ENCODE measurements at places on chromosomes 16 and 17.

GRCh38 chr16:48608452-48608851 lies 1.5 kb downstream of the N4BP1 start:
- DNase-seq, result no peak

DNA sequence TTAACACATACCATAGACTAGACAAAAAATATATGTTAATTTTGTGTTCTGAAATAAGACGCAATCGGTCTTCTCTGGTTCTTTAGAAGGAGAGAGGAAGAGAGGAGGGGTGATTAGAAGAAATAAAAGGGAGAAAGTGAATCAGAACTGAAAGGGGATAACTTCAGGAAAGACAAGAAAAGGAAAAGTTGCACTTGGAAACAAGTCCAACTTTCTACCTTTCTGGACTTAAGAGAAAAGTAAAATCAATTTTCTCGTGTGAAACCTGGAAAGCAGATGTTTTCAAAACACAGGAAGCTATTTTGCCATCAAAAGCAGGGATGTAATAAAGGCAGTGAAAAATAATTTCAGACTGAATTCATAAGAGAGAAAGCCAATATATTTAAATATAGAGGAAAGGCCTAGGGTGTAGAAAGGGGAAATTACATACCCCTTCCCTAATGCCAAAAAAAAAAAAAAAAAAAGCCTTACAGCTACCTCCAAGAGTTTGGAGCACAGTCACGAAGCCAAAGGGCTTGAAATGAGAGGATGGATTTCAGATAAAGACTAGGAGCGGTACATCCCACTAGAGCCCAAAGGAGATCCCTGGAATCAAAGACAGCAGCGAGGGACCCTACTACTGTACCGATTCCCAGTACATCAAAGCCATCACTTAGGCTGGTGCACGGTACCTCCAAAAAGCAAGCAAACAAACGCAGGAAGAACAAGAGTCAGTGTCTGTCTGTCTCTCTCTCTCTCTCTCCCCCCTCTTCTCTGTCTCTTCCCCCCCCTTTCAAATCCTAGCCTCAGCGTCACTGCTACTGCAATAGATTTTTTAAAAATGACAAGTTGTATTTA lies 12.1 kb upstream of the ZFHX3 start:
- DNase-seq, result no peak

- no peak for DNase-seq
Measured at GRCh38 chr17:7307686-7308624, 527 bp downstream of the EIF5A start.

GRCh38 chr17:79907217-79907715 lies 68.0 kb upstream of the CBX4 start:
- DNase-seq, result no peak

DNA sequence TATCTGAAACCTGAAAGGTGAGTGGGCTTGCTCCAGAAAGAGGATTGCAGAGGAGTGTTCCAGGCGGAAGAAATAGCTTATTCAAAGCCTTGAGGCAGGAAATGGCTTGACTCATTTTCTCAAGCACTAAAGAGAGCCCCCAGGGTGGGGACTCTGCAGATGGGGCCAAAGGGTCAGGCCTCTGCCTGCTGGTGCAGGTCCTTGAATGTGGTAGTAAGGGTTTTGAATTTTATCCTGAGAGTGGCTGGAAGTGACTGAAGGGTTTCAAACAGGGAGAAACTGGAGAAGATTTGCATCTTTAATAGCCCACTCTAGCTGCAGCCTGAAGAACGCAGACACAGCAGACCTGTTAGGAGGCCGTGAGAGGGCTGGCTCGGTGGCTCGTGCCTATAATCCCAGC lies 144.4 kb downstream of the CCT6B start:
- DNase-seq, result no peak

GRCh38 chr16:23149267-23149992 lies at the start of gene USP31:
Gene USP31 (minus strand): TSS chr16:23149452. CDS start chr16:23149270, 182 bp downstream.
- DNase-seq, result peak; percentile 74

GRCh38 chr17:64358261-64358788 lies 32.3 kb downstream of the PECAM1 start:
- DNase-seq, result no peak

DNA sequence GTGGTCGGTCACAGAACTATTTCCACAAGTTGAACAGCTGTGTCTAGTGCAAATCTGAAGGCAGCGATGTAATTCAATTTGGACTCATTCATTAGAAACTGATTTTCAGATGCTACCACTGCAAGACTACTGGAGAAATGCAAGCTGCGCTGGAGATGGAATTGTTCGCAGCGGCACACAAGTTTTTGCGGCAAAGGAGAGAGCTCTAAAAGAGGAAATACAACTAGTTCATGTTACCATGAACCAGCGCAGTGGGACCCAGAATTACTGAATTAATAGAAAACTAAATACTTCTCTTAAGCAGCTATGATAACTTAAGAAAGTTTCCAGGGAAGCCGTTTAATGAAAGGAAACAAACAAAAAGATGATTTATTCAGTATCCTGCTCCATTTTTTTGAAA lies 1.9 kb downstream of the CREBBP start:
- no peak for DNase-seq

DNA sequence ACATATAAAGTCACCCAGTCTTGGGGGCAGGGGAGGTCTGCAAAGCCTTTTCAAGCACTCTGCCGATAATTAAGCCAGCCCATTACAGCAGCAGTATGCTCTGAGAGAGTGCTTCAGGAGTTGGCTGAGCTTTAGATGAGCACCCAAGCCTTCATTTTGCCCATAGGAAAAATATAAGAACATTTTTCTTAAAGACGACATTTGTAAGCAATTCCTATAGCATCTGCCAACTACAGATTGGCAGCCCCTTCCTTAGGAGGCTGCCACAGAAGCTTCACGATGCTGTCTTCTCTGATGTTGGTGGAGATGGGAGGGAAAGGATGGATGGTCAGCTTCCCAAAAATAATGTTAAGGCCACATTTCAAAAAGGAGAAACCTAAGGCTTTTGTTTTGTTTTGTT lies 367.5 kb downstream of the XYLT1 start:
- DNase-seq, result no peak

- no peak for DNase-seq
Measured at GRCh38 chr16:17345043-17345442, 125.7 kb downstream of the XYLT1 start.

DNA sequence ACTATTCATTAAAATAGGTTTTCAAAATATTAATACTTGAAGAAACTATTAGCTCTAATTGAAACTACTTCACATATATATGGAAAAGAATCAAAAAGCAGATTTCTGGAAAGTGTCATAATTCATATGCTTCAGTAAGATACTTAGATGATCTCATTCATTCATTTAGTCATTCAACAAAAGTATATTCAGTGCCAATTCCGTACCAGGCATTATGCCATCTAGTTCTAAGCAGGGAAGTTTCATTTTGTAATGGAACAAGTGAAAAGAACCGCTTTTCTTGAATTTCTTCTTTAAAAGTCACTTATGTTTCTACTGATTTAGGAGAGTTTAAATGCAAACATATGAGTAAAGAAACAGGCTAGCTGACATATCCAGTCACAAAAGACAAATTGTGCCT lies 118.3 kb upstream of the FAM20A start:
- no peak for DNase-seq

- no peak for DNase-seq
Measured at GRCh38 chr17:79047923-79048825, 24.2 kb downstream of the C1QTNF1 start.

DNA sequence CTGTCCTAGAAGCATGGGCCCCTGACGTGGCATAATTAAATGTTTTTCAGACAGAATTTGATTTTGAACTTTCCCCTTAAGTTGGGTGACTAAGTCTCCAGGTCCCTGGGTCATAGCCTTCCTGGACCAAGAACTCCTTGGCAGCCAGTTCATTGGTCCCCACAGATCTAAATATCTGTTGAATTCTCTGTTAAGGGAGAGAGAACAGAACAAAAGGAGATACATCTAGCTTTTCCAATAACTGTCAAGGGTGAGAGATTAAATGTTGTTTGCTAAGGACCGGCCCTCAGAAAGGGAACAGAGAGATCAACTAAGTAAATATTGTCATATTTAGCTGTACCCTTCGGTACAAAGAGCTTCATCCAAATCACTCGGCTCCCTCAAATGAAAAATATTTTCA lies 78.2 kb upstream of the NOL11 start:
- no peak for DNase-seq

GRCh38 chr17:69188064-69188463 lies 40.6 kb downstream of the ABCA10 start:
- DNase-seq, result no peak

DNA sequence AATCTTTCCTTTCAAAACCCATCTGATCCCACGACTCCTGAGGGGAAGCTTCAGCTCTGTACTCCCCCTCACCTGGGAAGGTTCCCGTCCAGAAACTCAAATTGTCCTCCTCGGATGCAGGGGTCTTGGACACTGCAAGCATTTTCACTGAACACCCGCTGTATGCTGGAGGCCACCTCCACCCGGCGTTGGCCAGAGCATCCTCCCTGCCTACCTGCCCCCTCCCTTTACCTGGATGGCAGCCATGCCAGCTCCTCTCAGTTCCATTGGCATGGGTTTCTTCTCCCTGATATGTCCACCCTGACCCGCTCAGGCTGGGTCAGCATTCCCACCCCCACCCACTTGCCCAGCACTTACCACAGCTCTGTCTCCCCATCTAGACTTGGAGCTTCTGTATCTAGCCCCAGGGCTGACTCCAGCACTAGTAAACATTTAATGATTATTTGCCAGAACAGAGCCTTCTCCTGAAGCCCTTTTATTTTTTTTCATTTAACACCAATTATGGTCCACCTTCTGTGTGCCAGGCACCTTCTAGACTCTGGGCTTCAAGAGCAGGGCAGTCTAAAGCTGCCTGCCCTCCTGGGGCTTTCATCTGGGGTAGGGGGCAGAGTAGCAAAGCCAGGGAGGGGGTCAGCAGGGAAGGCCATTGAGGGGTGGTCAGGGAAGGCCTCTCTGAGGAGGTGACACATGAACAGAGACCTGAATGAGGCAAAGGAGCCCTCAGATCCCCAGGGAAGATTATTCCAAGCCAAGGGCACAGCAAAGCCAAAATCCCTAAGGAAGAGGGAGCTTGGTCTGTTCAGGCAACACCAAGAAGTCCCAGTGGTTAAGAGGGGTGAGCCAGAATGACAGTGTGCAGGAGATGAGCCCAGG lies 8.9 kb upstream of the KRT19 start:
- no peak for DNase-seq

GRCh38 chr16:48156790-48157209 lies 1.0 kb upstream of the ABCC12 start:
- peak; percentile 55 for DNase-seq

DNA sequence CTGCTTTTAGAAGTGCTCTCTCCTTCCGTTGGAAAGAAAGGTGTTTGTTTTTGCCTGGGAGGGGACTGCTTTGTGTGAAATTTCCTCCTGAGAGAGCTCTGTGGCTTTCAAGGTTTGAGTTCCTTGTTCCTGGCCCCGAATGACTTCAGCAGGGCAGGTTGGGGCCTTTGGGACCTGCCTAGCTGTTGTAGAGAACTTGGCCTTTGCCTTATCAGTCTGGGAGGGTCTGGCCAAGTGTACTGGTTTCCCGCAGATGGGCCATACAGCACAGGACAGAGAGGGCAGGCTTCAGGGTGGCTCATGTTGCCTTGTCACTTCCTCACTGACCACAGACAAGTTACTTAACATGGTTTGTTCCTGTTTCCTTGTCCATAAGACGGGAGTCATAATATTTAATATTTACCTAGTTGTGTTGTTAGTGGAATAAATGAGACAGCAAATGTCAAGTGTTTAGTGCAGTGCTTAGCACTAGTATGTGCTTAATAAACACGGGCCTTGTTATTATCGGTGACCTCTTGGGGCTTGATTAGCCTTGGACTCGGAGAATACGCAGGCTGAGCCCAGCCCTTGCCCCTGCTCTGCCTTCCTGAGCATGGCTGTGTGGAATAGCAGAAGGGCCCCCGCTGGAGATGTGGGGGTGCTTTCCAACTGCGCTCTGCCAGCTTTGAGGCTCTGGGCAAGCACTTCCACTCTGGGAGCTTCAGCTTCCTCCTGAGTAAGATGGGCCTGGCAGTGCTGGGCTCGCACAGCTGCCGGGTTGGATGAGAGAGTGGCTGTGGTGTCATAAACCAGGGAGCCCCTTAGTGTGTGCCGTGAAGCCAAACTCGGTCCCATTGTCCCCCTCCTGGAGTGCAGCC lies 6.6 kb downstream of the PRSS8 start:
- no peak for DNase-seq

DNA sequence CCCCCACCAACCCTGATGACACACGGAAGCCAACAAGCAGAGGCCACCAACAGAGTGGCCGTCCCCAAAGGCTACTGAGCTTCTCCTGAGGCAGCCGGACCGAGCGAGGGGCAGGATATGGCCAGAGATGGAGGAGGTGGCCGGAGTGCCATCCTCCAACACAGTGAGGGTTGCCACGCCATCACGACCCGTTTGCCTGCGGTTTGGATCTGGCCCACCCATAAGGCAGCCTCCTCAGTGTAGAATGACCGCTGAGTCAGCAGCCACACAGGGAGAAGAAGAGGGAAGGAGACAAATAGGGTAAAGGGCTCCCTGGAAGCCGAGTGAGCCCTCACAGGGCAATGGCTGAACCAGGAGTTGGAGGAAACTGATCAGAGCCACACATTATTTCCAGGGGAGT lies 13.8 kb downstream of the HNF1B start:
- no peak for DNase-seq

DNA sequence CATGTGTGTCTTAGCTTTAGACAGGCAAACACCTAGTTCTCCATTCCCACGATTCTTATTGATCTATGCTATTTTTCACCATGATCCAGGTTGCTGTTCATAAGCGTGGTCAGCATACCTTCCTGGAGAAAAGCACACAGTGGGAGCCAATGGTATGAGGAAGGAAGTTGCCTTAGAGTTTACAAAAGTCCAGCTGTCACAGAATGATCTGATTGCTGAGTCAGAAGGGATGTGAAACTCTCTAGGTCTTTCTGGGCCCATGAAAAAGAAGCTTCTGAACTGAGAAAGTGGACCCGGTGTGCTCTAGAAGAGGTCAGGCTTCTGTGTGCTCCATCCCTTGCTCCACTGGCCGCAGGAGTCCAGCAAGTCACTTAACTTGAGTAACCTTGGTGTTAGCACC lies 71.0 kb upstream of the CCL1 start:
- no peak for DNase-seq

- DNase-seq, result peak; percentile 28
Measured at GRCh38 chr17:63881935-63882601, at the start of gene GH2. Gene GH2 (minus strand): TSS chr17:63881944. CDS start chr17:63881801, 143 bp downstream.

All from stimulated activated CD8-positive, alpha-beta memory T cell treated with anti-CD3 and anti-CD28 coated beads, Interleukin-4, amount 100 ng/mL, for 1 hour (primary cell).